ENCODE measurements at places on chromosomes 6 and 20.
A peak's percentile ranks its signal among the peaks of the same experiment; 100 is the strongest.

GRCh38 chr6:157946865-157947532 is 34.7 kb upstream of the SYNJ2 start:
- DNase-seq = no peak

DNA sequence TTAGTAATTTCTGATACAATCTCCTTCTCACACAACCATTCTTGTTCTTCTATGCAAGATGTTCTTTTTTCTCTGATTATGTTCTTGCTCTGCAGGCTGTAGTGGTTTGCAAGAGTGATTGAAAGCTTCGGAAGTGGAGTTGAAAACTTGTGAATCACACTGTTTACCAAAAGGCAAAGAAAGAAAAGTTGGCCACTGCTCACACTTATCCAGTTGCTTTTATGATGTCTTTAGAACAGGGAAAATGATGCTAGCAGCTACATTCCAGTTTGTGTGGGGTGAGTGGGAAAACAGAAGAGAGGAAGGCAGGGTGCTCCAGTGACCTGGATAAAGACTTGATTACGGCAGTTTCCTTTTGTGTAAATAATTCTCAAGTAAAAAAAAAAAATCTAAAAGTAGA is 583.3 kb downstream of the TENT5A start:
- no peak for DNase-seq

GRCh38 chr6:82410151-82410648 is 46.6 kb downstream of the TPBG start:
- no peak for DNase-seq

DNA sequence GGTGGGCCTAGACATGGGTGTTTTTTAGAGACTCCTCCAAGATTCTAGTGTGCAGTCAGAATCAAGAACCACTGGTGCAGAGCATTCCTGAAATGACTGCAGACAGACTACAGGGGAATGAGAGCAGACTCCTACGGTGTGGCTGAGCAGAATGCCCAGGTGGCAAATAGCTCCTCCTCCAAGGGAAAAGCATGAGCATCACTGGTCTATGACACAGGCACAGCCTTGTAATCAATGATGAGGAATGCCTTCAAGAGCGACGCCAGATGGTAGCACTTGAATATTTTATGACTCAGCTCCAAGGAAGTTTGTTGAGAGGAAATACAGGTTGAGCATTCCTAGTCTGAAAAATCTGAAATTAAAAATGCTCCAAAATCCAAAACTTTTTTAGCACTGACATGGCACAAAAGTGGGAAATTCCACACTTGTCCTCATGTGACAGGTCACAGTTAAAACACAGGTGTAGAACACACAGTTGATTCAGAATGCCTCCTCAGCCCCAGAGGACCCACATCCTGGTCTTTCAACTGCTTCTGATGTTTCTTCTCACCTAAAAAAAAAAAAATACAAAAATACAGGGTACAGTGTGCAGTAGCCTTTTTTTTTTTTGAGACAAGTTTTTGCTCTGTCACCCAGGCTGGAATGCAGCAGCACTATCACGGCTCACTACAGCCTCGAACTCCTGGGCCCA is 10.6 kb upstream of the FAM8A1 start:
- peak; percentile 2 for DNase-seq

DNA sequence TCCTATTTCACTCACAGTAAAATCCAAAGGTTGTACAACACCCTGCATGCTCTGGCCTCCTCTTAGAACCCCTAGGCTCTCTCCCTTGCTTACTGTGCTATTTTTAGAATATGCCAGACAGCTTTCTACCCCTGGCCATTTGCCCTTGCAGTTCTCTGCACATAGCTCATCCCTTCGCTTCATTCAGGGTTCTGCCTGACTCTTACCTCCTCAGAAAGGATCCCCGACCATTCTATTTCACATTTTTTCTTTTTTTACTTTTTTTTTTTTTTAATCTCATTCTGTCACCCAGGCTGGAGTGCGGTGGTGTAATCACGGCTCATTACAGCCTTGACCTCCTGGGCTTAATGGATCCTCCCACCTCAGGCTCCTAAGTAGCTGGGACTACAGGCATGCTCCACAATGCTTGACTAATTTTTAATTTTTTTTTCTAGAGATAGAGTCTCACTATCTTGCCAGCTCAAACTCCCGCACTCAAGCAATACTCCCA is 33.6 kb downstream of the COMMD7 start:
- no peak for DNase-seq

- no peak for DNase-seq
These were observed 613.2 kb upstream of the NOX3 start for GRCh38 chr6:156068881-156069280.

GRCh38 chr6:15283986-15284361 is 38.1 kb downstream of the JARID2 start:
- DNase-seq = no peak

- no peak for DNase-seq
These were observed 79.5 kb upstream of the PAK5 start for GRCh38 chr20:9918348-9918747.

All from CD4-positive, alpha-beta T cell treated with Interleukin-1 beta for 1 hour (primary cell).